Forelimb muscle (tissue), 1 donor: ENCODE measurements at places on chromosomes 13 and 19.

GRCh38 chr13:29943686-29944085 is 93.3 kb upstream of the UBL3 start:
- DNase-seq = no peak

- DNase-seq = no peak
These were observed 8.0 kb downstream of the ELL start for GRCh38 chr19:18513868-18514267.

DNA sequence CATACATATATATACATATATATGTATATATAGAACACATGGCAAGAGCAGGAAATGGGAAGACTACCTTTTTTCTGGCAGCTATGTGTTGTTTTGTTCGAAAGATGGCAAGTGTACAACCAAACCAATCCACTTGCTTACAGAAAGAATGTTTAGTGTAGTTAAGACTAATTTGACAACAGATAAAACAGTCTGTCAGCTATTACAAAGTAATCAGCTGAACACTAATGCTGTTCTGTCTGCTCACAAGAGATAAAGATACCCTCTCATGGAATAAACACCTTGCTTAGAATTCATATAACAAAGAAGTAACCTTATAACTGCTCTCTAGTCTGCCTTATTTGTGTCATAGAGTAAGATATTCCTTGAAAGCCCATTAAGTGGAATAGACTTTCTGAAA is 858 bp upstream of the KCNRG start:
- DNase-seq = no peak

DNA sequence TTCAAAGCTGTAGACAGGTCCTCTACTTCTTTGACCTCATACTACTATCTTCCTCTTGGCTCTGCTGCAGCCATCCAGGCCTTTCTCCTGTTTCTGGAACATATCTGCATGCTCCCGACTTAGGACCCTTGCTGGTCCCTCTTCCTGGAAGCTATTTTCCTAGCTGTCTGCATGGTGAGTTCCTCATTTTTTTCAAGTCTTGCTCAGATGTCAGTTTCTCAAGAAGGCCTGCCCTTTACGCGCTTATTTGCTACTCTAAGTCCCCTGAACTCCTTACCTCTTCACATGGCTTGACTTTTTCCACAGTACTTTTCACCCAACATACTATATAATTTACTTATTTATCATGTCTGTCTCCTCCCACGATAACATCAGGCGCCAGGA is 31.4 kb downstream of the DNAJC3 start:
- DNase-seq = no peak

GRCh38 chr13:108609353-108609752 is 20.1 kb upstream of the MYO16 start:
- DNase-seq = peak; percentile 14

- no peak for DNase-seq
These were observed 194.8 kb downstream of the DCLK1 start for GRCh38 chr13:35936246-35936978.

DNA sequence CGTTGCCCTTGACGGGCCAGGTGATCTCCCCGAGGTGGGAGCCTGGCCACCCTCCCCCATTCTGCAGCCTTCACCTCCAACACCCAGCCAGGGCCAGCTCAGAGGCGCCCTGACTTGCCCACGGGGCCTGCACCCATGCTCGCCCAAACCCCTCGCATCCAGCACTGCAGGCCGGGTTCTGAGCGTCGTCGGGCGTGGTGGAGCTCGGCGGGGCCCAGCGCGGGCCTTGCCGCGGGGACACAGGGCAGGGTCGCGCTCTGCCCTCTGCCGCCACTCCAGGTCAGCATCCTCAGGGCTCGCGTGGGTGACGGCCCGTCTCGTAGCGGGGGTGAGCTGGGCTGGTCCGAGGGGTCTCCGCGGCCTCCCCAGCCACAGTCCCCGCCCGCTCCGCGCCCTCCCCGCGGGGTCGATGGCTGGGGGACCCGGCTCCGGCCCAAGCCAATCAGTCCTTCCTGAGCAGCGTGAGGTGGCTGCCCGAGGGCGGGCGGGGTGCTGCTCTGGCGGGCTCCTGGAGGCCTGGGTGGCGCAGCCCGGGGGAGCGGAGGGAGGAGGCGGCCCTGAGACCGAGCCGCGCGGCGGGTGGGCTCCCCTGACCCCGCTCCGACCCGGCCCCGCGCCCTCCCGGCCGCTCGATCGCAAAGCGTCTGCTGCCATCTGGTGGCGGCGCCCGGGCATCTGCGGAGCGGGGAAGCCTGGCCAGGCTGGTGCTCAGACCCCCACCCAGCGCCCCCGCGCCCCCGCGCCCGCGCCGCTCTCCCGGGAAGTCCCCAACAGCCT is 61.4 kb downstream of the CCNE1 start:
- no peak for DNase-seq

DNA sequence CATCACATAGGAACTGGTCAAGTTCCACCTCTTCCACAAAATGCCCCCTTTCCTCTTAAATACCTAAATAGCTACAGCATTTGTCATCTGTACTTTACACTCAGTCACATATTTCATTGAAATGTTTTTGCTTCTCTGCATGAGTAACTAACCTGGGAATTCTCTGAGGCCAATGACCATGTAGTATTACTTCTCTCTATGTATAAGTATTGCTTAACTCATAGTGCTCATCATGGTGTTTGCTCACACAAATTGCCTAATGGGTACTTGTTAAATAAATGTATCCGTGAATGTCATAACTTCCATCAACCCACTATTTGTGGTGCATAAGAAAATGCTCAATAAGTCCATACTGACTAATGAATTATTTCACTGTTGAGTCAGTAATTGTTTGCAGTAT is 115.5 kb downstream of the FGF14 start:
- DNase-seq = no peak

DNA sequence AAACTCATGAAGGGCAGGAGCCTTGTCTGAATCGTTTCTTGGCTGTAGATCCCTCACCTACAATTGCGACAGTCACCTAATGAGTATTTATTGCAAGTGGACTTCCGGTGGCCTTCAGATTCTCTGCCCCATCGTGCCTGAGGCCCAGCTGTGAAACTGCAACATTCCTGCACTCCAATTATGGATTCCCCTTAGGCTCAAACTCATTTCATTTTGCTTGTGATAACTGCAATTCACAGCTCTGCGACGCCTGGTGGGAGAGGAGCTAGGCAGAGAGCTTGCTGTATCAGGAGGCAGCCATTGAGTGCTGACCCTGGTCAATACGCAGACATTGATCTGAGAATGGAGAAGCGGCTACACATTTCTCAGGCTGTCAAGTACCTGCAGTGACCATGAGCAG is 59.0 kb downstream of the CCDC70 start:
- no peak for DNase-seq

GRCh38 chr13:48159401-48159800 is 64.5 kb upstream of the MED4 start:
- DNase-seq = no peak

- DNase-seq = no peak
These were observed 793.9 kb upstream of the PCDH9 start for GRCh38 chr13:68023838-68024581.

DNA sequence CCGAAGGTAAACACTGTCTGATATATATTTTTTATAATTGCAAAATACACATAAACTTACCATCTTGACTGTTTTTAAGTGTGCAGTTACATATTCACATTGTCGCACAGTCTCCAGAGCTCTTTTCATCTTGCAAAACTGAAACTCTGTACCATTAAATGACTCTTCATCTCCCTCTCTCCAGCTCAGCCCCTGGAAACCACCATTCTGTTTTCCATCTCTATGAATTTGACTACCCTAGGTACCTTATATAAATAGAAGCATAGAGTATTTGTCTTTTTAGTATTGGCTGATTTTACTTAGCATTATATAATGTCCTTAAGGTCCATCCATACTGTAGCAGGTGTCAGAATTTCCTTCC is 45.8 kb downstream of the LRCH1 start:
- no peak for DNase-seq

DNA sequence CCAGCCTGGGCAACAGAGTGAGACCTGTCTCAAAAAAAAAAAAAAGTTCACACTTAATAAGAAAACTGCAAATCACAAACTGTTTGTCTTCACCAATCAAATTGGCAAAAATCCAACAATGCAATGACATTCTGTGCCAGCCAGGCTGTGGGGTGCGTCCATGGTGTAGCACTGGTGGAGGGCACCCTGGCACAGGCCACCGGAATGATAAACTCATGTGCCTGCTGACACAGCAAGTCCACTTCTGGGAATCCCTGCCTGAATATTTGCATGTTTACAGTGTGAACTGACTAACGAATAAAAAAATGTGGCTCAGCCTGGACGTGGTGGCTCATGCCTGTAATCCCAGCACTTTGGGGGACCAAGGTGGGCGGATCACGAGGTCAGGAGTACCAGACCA is 1.6 kb upstream of the LRRC25 start:
- DNase-seq = no peak

GRCh38 chr19:41414461-41414860 is 12.7 kb downstream of the B3GNT8 start:
- no peak for DNase-seq

DNA sequence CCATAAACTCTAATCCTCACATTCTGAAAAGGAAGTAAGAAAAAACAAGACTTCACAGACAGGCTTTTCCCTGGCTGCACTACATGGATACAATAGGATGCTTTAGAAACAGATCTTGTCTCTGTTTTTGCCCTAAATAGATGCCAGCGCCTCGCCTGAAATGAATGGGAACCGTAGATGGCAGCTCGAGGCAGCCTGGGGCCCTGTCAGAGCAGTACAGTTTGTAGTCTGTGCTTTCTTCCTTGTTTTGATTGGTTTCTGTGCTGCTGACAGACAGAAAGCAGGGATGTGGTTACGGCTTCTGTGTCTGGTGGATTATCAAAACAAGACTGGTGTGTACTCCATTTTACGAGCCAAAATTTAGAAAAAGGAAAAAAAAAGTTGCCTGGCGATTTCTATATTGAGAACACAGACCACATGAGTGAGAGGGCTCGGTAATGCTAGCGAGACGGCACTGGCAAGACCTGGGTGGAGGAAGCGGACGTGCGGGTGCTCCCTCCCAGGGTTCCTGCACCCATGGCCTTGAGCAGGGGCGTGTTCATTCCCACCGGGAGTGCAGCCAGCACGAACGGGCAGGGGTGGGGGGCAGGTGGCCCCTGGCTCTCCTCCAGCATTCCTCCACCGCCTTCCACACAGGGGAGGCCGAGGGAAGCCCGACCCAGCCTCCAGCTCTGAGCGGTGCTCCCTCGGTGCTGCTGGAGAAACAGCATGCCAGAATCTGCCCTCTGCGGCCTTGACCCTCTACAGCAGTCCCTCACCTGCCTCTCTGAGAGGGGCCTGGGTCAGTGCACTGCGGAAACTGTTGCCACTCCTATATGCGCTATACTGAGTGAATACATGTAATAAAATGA is 37.6 kb upstream of the C1QTNF9 start:
- DNase-seq = no peak

DNA sequence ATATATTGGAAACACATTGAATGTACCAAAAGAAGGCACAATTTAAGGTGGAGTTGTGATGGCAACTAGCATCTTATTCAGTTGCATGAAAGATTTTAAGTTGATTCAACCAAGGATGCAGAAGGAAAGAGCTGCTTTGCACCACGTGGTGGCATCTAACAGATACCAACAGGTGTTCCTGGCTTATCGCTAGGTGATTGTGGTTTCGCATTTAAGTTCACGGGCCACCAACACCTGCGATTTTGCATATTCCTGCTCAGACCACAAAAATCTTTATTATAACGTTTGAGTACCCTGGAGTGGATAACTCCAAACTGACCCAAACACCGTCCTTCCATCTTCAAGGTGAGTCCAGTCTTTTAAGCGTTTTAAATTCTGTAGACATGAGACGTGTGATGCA is 45.3 kb downstream of the RGCC start:
- no peak for DNase-seq

- no peak for DNase-seq
These were observed 31.9 kb downstream of the GPALPP1 start for GRCh38 chr13:45021250-45021649.

- DNase-seq = no peak
These were observed 24.3 kb upstream of the EEF1AKMT1 start for GRCh38 chr13:20798027-20798426.

GRCh38 chr19:5240011-5240410 is 100.6 kb downstream of the PTPRS start:
- DNase-seq = no peak

GRCh38 chr13:113758651-113759524 is at the start of gene TMEM255B:
Gene TMEM255B (plus strand): TSS chr13:113759226. CDS start chr13:113759270, 44 bp downstream.
- no peak for DNase-seq

GRCh38 chr13:103903790-103904189 is 837.6 kb upstream of the SLC10A2 start:
- DNase-seq = no peak
